Transverse colon (tissue), 4 donors: ENCODE measurements at places on chromosomes 6 and 20.
A peak's percentile ranks its signal among the peaks of the same experiment; 100 is the strongest.

- no peak for DNase-seq
These were observed 10.8 kb upstream of the BTN3A2 start for GRCh38 chr6:26354162-26354561.

DNA sequence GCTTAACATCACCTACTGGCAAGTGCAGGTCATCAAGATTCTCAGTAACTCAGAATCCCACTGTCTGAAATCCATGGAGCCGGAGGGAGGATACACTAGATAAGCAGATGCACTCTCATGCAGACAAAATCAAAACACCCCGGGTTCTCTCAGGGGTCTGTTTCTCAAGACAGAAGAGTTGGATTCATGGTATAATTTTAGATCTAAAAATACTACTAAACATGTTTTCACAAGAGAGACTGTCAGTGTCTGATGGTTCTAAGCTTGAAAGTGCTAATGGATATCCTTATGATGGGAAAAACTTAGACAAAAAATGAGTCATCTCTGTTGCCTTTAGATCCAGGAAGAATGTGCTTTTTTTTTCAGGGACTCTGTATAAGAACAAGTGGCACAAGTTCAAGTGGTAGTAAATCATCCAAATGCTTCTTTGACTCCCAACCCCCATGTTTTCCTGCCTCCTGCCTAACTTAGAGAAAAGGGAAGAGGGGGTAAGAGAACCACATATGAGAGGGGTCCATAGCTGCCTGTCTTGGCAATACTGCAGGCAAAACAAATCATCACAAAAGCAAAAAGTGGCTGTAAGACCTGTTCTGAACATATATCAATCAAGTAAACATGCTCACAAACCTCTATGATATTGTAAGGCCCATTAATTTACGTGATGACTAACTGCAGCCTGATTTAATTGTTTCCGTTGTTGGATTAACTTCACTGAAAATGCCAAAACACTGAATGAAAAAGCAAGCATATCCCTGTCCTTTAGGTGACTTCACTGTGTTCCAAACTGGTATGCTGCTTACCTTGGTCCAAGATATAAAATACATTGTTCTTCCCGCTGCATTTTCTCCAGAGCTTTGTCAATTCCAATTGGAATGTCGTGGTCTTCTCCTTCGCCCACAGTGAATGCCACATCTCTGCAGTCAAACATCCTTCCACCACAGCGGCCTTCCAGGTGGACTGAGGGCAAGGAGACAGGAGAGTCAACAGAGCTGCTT lies 84.0 kb upstream of the TULP1 start:
- no peak for DNase-seq

GRCh38 chr6:113293423-113293740 lies 563.8 kb upstream of the MARCKS start:
- DNase-seq: no peak

- no peak for DNase-seq
These were observed 213.5 kb upstream of the KCNG1 start for GRCh38 chr20:51236421-51236820.

DNA sequence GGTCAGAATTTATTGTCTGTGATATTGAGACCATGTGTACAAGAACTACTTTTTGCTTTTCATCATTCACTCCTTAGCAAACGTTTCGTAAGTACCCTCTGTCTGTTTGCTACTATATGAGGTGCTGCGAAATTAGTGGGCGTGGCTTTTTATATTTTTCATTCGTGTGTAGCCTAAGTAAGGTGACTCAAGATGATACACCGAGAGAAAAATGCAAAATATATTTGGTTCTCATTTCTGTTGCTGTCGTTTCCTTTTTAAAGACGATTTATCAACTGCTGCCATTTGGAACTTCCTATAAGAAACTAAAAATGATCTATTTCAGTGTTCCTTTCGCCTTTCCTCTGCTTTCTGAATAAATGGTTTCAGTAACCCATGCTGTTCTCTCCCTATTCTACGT lies 61.2 kb downstream of the VAPB start:
- DNase-seq: no peak

DNA sequence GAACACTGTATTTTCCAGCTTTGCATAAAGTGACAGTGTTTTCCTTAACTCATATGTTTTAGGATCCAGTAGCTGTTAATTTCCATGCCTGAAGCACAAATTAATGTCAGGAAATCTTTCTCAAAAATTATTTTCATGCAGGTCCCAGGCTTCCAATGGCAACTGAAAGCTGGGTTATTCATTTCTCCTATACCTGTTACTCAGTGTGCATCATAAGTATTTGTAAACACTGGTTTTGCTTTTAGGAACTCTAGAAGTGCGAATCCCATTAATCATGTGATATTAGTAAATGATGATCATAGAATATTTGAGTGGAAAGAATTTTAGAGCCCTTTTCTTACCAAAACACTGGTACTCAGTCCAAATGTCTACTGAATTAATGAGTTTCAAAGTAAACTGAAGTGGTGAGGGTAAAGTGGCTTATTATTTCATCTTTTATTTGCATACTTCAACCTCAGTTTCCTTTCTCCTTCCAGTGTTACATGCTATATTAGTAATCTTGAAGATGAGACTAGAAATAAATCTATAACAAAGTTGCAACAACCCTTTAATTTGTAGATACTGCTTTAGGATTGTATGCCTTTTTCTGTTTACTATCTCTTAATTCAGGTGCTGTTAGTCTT lies 124.0 kb downstream of the ZFAND3 start:
- DNase-seq: no peak

GRCh38 chr20:61520893-61521460 lies 268.9 kb downstream of the CDH4 start:
- DNase-seq: no peak

DNA sequence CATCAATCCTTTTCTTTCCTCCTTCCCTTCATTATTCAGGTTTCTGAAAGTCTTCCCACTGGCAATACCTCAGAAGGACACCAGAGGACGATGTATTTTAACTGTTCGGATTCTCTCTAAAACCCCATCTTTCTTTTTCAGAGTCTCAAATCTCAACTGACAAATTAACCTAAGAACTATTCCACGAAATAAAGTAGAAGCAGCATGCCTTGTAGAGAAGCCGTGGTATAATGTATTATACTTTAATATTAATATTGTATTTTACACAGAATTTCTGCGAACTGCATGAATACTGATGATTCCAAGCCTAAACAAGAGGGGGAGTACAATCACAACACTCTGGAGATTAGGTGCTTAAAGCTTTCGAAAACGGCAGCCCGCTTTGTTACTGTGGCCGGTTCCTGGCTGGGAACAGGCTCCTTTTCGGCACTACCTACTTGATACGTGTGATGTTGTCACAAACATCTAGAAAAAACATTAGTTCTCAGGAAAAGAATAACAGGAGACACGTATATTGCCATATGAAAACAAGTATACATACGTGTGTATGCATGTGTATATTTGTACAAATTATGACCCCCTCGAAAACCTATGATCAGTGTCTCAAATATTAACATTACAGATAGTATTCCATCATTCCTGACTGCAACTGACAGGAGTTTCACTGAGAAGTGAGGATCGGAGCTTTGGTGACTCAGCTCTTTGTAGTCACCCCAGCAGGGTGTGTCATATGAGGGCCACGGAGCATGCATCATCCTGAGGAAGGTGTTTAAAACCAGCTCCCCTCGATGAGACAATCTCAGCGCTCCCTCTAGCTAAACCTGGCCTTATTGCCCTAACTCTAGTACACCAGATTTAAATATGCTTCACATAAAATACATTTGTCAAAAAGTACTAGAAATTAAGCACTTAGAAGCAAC lies 319.7 kb upstream of the TCF21 start:
- peak; percentile 14 for DNase-seq

DNA sequence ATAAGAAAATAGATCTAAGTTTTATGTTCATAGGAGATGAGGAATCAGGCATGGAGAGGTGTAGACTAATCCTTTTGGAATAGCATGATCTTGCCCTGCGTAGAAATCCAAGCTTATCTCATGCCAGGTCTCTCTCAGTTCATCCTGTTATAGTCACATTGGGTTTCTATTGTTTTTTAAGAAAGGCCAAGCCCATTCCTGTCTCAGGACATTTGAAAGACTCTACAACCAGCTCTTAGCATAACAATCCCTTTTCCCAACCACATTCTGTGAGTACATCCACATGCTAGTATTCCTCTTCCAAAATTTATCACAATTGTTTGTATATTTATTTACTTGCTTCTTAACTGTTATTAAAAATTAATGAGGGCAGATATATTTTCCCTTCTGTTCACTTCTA lies 130.3 kb downstream of the MMUT start:
- no peak for DNase-seq

- no peak for DNase-seq
These were observed 97.4 kb downstream of the SMPDL3A start for GRCh38 chr6:122886481-122886880.

- DNase-seq: no peak
These were observed 129.6 kb upstream of the CST7 start for GRCh38 chr20:24819331-24819965.

DNA sequence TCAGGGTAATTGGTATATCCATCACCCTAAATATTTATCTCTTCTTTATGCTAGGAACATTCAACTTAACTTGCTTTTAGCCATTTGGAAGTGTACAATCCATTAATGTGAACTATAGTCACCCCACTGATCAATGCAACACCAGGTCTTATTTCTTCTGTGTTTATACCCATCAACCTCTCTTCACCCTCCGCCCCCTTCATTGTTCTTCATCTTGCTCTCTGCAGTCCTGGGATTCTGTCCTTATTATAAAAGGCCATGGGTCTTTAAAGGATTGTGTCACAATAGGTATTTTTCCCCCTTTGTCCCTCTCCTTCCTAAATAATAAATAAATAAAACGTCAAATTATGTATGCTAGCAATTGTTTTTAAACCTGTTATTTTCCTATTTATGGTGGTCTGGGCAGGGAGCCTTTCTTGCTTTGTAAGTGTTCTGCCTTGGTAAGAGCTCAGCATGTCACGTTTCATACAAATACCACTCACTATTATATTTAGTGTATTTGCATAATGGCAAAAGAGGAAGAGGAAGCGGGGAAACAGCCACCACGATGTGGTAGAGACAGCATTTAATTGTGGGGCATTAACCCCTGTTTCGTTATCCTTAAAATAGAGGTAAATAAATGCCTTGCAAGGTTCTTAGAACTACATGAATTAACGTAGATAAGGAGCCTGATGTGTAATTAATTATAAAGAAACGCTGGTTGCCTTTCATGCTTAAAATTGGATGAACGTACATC lies 1.9 kb downstream of the ABRACL start:
- peak; percentile 27 for DNase-seq

DNA sequence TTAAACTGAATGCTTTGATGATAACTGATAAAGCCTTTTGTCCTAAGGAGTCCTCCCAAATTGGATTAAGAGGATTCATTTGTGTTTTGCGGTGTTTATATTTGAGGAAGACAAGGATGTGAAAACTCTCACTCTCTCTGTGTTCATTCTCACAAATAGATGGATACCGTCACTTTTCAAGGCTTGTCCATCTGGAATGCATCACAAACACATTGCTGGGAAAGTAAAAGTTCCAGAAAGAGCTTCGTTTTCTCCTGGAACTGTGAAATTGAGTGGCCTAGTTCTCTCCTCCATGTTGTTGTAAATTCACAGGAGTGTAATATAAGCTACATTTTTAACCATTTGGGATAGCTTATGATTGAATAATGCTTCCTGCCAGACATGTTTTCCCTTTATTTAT lies 581.6 kb upstream of the FLRT3 start:
- no peak for DNase-seq

- DNase-seq: peak; percentile 53
These were observed 1.8 kb downstream of the ENTPD6 start for GRCh38 chr20:25197183-25197869.

- DNase-seq: no peak
These were observed 30.3 kb upstream of the GATA5 start for GRCh38 chr20:62506087-62506486.

DNA sequence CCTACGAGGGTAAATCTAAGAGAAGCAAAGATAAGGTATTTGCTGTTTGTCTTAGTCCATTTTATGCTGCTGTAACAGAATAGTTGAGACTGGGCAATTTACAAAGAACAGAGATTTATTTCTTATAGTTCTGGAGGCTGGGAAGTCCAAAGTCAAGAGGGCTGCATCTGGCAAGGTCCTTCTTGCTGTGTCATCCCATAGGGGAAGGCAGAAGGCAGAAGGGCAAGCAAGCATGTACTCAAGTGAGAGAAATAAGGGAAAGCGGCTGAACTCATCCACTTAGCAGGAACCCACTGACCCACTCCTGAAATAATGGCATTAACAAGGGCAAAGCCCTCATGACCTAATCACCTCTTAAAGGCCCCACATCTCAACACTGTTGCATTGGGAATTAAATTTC lies 102.7 kb downstream of the AGPAT4 start:
- no peak for DNase-seq

GRCh38 chr6:46381579-46381978 lies 109.7 kb downstream of the RCAN2 start:
- no peak for DNase-seq

- no peak for DNase-seq
These were observed 196.9 kb downstream of the DST start for GRCh38 chr6:56445818-56446217.

GRCh38 chr6:144652292-144652891 lies 367.3 kb downstream of the UTRN start:
- DNase-seq: no peak

- no peak for DNase-seq
These were observed 276.7 kb downstream of the PLCB1 start for GRCh38 chr20:8408587-8409307.

DNA sequence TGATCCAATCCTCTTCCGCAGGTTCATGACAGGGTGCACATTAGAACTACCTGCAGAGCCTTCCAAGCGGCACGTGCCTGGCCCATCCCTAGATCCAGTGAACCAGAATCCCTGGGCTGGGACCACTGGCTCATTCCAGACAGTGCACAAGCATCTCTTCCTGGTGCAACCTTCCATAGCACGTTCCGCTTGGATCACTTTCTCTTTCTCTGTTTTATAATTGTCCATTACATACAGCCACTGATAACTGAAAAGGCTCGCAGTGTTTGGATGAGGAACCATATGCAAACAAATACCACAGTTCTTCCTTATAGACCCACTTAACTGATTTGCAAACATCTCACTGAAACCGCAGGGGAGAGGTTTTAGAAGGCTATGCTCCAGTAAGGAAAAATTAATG lies 59.6 kb upstream of the DDR1 start:
- DNase-seq: peak; percentile 29

DNA sequence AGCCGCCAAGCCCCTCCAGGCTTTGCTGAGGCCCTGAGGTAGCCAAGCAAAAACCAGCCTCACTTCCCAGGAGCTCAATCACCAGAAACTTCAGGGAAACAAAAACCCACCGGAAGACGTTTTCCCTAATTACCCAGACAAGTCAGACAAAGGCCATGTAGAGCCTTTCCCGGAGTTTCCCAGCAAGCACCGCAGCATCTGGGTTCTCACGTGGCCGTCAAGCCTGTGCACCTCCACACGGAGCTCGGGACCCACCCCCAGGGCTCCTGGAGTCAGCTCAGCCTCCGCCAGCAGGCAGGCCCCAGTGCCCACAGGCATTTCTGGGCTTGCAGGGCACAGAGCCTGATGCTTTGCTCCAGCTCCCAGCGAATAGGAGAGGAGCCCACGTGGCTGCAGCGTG lies 10.1 kb upstream of the MRGBP start:
- DNase-seq: no peak

- DNase-seq: no peak
These were observed 1.4 kb downstream of the ZNF184 start for GRCh38 chr6:27471365-27472115.
